T-helper 17 cell (primary cell): ENCODE measurements at places on chromosomes 7 and 10.
A peak's percentile ranks its signal among the peaks of the same experiment; 100 is the strongest.

DNA sequence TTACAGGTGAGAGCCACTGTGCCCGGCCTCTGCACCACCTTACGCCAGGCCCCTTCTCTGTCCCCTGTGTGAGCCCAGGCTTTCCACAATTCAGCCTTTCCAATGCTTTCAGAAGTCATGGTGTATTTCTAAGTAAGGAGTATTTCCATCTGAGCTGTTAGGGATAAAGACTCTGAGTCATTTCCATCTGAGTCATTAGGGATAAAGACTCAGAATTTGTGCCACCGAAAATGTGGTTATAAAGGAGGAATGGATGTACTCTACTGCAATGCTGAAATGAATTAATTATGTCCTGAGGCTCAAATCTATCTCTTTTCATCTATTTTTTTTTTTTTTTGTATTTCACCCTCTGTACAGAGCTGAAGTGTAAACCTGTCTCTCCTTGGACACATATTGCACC, 84.0 kb downstream of the GATA3 start:
- peaks cover 30% of the 10 kb centered on the region for H3K4me1 ChIP-seq
- no peak for DNase-seq
- H3K27me3 ChIP-seq: no peaks in the 10 kb centered on the region
- H3K36me3 ChIP-seq: no peaks in the 10 kb centered on the region
- peak overlapping the region; percentile 36 for H3K4me3 ChIP-seq

GRCh38 chr7:41047789-41048191, 655.1 kb downstream of the INHBA start:
- H3K4me3 ChIP-seq: no peak overlapping the region
- H3K36me3 ChIP-seq: no peaks in the 10 kb centered on the region

GRCh38 chr7:43769281-43769680, 10.8 kb downstream of the BLVRA start:
- H3K36me3 ChIP-seq: peaks cover 10% of the 10 kb centered on the region
- H3K27me3 ChIP-seq: no peaks in the 10 kb centered on the region
- no peak overlapping the region for H3K4me3 ChIP-seq
- H3K27ac ChIP-seq: no peak overlapping the region

GRCh38 chr10:6716516-6716915, 136.4 kb upstream of the PRKCQ start:
- no peak overlapping the region for H3K4me3 ChIP-seq
- H3K27ac ChIP-seq: no peak overlapping the region
- peaks cover 38% of the 10 kb centered on the region for H3K27me3 ChIP-seq
- H3K36me3 ChIP-seq: no peaks in the 10 kb centered on the region
- no peak for DNase-seq
- peaks cover 3% of the 10 kb centered on the region for H3K4me1 ChIP-seq

DNA sequence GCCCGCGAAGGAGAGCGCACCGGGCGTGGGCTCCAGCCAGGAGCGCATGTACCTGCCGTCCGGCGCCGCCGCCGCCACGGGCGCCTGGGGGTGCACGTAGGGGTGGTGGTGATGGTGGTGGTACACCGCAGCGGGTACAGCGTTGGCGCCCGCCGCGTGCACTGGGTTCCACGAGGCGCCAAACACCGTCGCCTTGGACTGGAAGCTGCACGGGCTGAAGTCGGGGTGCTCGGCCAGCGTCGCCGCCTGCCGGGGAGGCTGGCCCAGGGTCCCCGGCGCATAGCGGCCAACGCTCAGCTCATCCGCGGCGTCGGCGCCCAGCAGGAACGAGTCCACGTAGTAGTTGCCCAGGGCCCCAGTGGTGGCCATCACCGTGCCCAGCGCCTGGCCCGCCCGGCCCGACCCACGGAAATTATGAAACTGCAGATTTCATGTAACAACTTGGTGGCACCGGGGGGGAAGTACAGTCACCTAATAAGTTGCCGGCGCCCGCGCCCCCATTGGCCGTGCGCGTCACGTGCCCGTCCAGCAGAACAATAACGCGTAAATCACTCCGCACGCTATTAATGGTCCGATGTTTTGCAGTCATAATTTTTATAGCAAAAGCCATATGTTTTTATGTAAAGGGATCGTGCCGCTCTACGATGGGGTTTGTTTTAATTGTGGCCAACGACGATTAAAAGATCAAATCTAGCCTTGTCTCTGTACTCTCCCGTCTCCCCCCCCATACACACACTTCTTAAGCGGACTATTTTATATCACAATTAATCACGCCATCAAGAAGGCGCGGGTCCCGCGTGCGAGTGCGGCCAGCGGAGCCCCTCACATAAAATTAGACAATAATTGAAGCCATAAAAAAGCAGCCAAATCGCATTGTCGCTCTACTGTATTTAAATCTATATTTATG, at the start of gene HOXA9:
TSS of gene HOXA9 (minus strand) at position 449 of the 907 bp plus-strand sequence. CDS start at position 369, 80 bp downstream.
- H3K27ac ChIP-seq: peak within 1 kb of the TSS; percentile 93
- no peak for DNase-seq
- peaks cover 16% of the 10 kb centered on the region for H3K4me1 ChIP-seq
- H3K27me3 ChIP-seq: peaks cover 71% of the 10 kb centered on the region

DNA sequence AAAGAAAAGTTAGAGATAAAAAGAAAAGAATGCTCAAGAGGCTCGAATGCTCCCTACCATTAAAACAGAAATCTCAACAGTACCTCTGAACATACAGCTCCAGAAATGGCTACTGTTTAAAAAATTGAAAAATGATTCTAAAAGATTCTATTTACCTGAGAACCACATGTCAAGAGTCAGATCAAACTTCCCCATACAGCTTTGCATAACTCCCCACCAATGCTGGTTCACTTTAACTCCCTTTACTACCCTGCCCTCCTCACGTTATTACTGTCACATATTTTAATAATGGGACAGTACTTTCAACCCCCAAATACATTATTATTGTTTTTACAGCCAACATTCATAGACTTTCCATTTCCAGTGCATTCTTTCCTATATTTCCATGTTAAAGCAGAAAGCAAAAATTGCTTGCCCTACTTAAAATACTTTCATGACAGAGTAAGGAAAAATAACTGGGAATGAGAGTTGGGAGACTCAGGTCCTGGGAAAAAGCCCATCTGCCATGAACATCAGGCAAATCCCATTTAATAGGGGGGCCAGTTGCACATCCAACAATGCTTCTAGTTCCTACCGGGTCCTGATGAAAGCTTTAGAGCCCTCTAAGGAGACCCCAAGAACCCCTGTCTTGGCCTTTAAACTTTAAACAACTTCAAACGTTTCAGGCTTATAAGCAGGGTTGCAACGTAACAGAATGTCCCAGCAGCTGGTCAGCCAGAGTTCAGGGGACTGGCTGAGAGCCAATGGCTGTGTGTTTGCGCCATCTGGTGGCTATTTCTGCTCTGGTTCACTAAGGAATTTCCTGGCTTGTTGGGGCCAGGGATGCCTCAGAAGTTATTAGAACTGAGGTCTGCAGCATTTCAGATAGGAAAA, 247.4 kb downstream of the ELMO1 start:
- H3K36me3 ChIP-seq: peaks cover 2% of the 10 kb centered on the region
- H3K4me1 ChIP-seq: peaks cover 5% of the 10 kb centered on the region
- no peaks in the 10 kb centered on the region for H3K27me3 ChIP-seq
- H3K4me3 ChIP-seq: no peak overlapping the region
- DNase-seq: no peak

GRCh38 chr7:106356-106755, 86.0 kb upstream of the FAM20C start:
- no peak overlapping the region for H3K4me3 ChIP-seq
- no peaks in the 10 kb centered on the region for H3K4me1 ChIP-seq
- H3K36me3 ChIP-seq: no peaks in the 10 kb centered on the region
- DNase-seq: no peak
- H3K27ac ChIP-seq: no peak overlapping the region

DNA sequence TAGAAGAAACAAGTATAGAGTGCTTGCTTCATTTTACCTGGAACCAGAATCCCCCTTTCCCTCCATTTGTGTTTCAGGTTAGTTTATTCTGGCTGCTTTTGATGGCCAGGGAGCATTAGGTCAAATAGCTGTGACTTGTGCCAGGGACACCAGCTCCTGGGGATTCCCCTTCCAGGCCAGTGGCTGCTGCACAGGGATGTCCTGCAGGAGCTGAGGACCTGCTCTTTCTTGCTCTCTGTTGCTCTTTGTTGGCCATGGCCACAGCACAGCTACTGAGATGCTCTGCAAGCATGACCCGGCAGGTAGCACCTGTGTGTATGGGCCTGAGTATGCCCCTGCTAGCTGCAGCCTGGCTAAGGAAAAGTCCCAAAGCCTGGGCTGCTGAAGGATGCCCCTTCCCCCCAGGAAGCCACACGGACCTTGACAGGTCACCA, 208.9 kb downstream of the EBF3 start:
- H3K27ac ChIP-seq: no peak overlapping the region
- DNase-seq: no peak
- H3K36me3 ChIP-seq: peaks cover 3% of the 10 kb centered on the region
- H3K4me1 ChIP-seq: no peaks in the 10 kb centered on the region
- H3K4me3 ChIP-seq: no peak overlapping the region
- H3K27me3 ChIP-seq: no peaks in the 10 kb centered on the region

- H3K27me3 ChIP-seq: no peaks in the 10 kb centered on the region
- H3K27ac ChIP-seq: peak overlapping the region; percentile 99
- peaks cover 10% of the 10 kb centered on the region for H3K36me3 ChIP-seq
- H3K4me1 ChIP-seq: peaks cover 15% of the 10 kb centered on the region
Observed at GRCh38 chr7:585873-586272, 66.2 kb upstream of the PDGFA start.

DNA sequence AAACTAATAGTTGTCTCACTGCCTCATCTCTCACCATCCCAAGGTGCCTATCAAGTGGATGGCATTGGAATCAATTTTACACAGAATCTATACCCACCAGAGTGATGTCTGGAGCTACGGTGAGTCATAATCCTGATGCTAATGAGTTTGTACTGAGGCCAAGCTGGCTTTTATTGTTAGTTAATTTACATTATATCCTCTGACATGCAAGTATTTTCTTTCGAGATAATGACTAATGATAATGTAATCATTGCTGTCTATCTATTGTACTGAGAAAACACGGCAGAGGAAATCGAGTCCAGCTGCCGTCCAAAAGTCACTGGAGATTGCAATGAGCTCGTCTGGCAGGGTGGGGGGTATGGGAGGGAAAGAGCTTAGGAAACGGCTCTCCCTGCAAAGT, 172.4 kb upstream of the LANCL2 start:
- peaks cover 3% of the 10 kb centered on the region for H3K4me1 ChIP-seq
- peaks cover 42% of the 10 kb centered on the region for H3K27me3 ChIP-seq
- H3K4me3 ChIP-seq: no peak overlapping the region
- H3K27ac ChIP-seq: no peak overlapping the region

GRCh38 chr7:128783143-128783861, 7.7 kb upstream of the OPN1SW start:
- H3K27me3 ChIP-seq: no peaks in the 10 kb centered on the region
- no peaks in the 10 kb centered on the region for H3K36me3 ChIP-seq
- no peak for DNase-seq

DNA sequence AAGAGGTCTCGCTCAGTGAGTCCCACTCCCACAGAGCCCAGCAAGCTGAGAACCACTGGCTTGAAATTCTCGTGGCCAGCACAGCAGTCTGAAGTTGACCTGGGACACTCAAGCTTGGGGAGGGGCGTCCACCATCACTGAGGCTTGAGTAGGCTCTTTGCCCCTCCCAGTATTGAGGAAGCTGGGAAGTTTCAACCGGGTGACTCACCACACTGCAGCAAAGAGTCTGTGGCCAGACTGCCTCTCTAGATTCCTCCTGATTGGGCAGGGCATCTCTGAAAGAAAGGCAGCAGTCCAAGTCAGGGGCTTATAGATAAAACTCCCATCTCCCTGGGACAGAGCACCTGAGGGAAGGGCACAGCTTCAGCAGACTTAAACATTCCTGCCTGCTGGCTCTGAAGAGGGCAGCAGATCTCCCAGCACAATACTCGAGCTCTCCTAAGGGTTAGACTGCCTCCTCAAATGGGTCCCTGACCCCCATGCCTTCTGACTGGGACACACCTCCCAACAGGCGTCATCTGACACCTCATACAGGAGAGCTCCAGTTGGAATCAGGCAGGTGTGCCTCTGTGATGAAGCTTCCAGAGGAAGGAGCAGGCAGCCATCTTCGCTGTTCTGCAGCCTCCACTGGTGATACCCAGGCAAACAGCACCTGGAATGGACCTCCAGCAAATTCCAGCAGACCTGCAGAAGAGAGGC, 970.9 kb upstream of the LRRN3 start:
- no peaks in the 10 kb centered on the region for H3K36me3 ChIP-seq
- H3K4me1 ChIP-seq: no peaks in the 10 kb centered on the region
- no peak for DNase-seq
- peaks cover 8% of the 10 kb centered on the region for H3K27me3 ChIP-seq
- no peak overlapping the region for H3K4me3 ChIP-seq

GRCh38 chr10:98320486-98321185, 52.6 kb upstream of the LOXL4 start:
- no peaks in the 10 kb centered on the region for H3K36me3 ChIP-seq
- H3K4me1 ChIP-seq: no peaks in the 10 kb centered on the region
- H3K27ac ChIP-seq: no peak overlapping the region

DNA sequence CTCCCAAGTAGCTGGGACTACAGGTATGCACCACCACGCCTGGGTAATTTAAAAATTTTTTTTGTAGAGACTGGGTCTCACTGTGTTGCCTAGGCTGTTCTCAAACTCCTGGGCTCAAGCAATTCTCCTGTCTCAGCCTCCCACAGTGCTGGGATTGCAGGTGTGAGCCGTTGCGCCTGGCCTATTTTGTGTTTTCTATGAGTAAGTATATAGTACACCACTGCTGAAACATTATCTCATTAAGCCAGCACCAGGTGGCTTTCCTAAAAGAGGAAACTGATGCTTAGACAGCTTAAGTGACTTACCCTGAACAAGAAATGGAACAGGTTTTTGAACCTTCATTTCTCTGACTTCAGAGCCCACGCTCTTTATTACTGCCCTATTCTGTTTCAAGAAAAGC, 7.8 kb upstream of the PTPN12 start:
- no peak for DNase-seq
- no peaks in the 10 kb centered on the region for H3K36me3 ChIP-seq
- peaks cover 2% of the 10 kb centered on the region for H3K4me1 ChIP-seq
- no peak overlapping the region for H3K4me3 ChIP-seq
- no peak overlapping the region for H3K27ac ChIP-seq

DNA sequence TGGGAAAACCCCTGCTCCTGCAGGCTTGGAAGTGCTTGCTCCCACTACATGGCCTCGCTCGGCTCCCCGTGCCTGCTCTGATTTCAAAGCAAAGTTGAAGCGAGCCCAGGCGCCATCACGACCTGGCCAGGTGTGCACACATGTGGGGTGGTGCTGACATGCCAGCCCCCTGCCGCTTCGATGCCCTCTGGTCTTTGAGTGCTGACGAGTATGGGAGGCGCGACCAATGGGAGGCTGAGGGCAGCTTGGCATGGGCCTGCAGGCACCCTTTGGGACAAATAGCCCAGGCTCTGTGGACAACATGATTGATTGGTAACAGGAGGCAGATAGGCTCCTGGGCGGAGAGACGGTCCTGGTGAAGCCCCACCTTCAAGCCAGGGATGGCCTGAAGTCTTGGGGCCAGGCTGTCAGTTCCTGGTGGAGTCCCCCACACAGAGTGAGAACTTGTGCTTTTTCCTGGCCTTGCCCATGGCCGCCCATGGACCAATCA, 252.4 kb upstream of the SEMA3A start:
- H3K4me1 ChIP-seq: no peaks in the 10 kb centered on the region
- H3K27ac ChIP-seq: no peak overlapping the region
- no peaks in the 10 kb centered on the region for H3K36me3 ChIP-seq
- no peak overlapping the region for H3K4me3 ChIP-seq

DNA sequence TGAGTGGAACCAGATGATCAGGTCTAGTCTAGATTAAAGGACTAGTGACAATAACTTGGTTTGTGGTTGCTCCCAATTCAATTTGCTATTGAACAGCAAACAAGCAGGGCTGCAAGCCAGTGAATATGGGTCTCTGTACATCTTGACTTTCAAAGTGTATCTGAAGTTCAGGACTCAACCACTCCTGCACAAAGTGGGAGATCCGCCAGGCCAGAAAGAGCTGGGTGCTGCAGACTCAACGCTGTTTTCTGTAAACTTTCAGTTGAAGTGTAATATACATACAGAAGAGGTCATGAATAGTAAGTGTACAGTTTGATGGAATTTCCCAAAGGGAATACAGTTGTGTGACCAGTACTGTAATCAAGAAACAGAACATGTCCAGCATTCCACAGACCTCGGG, 416.6 kb downstream of the RPS24 start:
- H3K27ac ChIP-seq: no peak overlapping the region
- H3K4me1 ChIP-seq: peaks cover 4% of the 10 kb centered on the region
- DNase-seq: no peak
